Pulmonary artery endothelial cell (primary cell): ENCODE measurements at places on chromosomes 11 and 22. TPM values are rescaled to one million over a fixed set of nuclear protein-coding genes. Genes with fewer than 3 reads are reported as not detected.

Gene TIMP3
- total RNA-seq, result 0.07 and 0.85 TPM in 2 replicates

Gene MPPED1
- total RNA-seq, result not detected in 2 replicates

Gene OR8I2
- total RNA-seq, result not detected in 2 replicates

Gene MMP27
- not detected in 2 replicates for total RNA-seq

Gene UPK3A
- not detected in 2 replicates for total RNA-seq

Gene OR51E1
- not detected in 2 replicates for total RNA-seq

Gene KIF18A
- 8.3 and 16.3 TPM in 2 replicates for total RNA-seq

Gene OR51M1
- total RNA-seq, result not detected in 2 replicates

Gene MICAL2
- total RNA-seq, result 300 and 406 TPM in 2 replicates

Gene MS4A4E
- not detected in 2 replicates for total RNA-seq

GRCh38 chr11:132549561-132549960, 982.7 kb downstream of the OPCML start:
- DNase-seq, result no peak

DNA sequence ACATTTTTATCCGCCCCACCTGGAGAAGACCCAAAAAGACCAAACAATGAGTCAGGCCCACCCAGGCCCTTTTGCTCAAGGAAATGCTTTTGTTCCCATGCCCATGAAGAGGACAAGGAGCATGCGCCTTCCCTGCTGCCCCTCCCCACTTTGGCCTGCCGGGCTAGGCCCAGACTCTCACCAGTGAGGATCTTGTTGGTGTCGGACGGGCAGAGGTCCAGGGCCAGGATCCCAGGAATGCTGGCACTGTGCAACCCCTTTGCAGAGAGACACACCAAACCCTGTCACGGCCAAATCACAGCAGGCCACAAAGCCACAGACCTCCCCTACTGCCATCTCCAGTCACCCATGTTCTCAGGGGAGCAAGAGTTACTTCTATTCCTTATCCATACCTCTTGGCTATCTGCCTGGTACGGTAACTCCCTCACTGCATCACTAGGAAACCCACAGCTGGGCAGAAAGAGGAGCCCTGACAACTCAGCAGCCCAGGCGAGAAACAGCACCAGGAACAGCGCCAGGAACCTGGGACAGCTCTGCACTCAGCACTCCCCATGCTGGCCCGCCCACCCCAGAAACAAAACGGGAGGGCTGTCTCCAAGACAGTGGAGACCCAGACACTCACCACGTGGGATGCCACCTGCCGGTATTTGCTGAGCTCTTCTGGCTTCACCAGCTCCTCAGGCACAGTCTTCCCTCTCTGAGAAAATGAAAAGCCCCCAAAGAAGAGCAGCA, 5.5 kb downstream of the PRPF19 start:
- no peak for DNase-seq

DNA sequence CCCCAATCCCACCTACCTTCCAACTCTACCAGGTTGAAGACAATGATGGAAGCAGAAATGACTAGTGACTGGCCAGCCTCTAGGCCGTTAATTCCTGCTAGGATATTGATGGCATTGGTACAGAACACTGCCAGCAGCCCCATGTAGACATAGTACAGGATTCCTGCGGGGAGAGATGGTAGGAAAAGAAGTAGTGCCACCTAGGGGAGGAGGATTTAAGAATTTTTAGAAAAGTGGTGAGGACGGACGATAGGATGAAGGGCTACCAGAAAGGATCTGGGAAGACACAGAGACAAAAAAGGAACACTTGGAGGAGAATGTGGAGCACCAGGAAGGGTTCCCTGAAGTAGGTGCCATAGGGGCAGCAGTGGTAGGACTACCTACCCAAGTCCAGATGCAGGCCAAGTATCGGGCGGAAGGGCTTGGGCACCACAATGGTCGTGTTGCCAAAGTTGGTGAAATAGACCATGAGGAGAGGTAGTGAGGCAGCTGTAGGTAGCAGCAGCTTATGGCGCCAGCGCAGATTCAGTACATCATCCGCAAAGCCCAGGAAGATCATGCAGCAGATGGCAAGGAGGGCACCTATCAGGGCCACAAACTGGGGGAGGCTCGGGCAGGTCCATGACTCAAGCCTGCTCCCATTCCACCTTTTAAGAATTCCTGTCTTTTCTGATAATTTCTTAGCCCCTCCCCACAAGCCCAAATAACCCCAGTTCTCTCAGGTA, 1.2 kb downstream of the DPAGT1 start:
- no peak for DNase-seq

- DNase-seq, result no peak
Measured at GRCh38 chr11:15161790-15162189, 47.1 kb downstream of the INSC start.

GRCh38 chr11:33651555-33651954, 49.1 kb downstream of the C11orf91 start:
- no peak for DNase-seq

DNA sequence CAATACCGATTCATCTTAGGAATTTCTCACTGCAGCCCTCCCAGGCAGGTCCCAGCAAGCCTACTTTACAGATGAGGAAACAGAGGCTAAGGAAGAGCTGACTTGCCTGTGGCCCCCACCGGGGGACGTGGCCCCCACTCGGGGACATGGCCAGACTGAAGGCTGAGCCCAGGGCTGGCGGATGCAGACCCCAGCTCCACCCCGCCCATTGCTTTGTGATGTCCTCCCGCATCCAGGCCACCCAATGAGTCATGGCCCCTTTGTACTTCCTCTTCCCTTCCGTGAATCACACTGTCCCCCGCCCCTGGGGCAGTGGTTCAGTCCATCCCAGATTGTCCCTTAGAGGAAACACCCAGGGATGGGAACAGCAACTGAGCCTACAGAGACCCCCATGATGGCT, 116.0 kb upstream of the ANO1 start:
- DNase-seq, result no peak

GRCh38 chr11:86810288-86810687, 9.9 kb downstream of the PRSS23 start:
- DNase-seq, result no peak

DNA sequence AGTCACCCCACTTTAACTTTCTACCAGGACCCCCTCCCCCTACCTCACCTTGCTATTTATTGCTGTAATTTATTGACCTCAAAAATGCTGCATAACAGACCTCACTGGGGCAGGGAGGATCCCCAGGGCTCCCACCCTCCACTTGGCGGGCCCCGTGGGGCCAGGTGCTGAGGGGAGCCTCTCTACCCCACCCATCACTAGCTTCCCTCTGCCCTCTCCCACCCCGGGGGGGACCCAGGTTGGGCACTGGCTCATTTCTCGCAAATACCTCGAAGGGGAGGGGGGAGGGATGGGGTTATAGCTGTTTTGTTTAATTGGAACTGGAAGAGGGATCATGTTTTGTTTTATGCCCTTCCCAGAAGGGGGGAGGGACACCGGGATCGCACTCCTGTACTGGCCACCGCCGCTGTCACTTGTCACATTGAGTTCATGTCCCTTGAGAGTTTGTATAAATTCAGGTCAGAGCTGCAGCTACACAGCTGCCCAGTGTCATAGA, 16.3 kb upstream of the TMEM191C start:
- no peak for DNase-seq

- DNase-seq, result no peak
Measured at GRCh38 chr22:41570221-41570620, 9.4 kb downstream of the CSDC2 start.

GRCh38 chr11:87263979-87264378, 226.2 kb downstream of the TMEM135 start:
- DNase-seq, result no peak

- no peak for DNase-seq
Measured at GRCh38 chr11:21912285-21912684, 280.6 kb upstream of the ANO5 start.

DNA sequence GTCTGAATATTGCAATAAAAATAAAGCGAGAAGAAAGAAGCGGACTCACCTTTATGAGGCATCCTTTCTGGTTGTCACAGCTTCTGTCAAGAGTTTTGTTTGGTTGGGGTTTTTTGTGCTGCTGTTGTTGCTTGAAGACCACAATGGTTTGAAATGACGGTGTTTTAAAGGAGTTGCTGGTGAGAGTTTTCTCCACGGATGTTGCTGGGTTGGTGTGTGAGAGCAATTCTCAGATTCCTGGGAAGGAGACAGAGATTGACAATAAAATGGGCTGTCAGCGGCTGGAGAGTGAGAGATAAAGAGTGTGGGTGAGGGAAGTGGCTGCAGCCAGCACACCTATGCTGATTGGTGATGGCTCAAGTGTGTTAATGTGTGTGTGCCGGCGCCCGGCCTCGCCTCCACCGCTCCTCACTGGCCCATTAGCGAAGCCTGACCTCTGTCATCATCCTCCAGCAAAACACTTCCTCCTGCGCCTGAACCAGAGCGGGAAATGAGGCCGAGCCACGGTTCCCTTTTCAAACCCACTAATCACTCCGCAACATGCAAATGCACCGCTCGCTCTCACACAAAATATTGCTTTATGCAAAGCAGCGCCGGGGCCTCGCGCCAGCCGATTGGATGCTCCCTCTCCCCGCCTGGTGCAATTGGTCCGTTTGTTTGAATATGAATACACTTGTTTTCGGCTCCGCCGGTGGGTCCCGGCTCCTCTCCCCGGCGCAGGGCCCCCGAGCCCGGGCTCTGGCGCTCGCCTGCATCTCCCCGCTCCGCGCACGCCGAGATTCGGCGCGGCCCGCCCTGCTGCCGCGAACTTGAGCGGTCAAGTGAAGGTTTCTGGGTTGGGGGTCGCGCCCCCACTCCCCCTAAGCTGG, at the start of gene PAX6:
TSS of gene PAX6 (minus strand) at position 544 of the 869 bp plus-strand sequence. CDS start 4,911 bp downstream, outside the sequence.
- peak; percentile 10 for DNase-seq

- no peak for DNase-seq
Measured at GRCh38 chr11:3914805-3915204, 59.3 kb downstream of the STIM1 start.

DNA sequence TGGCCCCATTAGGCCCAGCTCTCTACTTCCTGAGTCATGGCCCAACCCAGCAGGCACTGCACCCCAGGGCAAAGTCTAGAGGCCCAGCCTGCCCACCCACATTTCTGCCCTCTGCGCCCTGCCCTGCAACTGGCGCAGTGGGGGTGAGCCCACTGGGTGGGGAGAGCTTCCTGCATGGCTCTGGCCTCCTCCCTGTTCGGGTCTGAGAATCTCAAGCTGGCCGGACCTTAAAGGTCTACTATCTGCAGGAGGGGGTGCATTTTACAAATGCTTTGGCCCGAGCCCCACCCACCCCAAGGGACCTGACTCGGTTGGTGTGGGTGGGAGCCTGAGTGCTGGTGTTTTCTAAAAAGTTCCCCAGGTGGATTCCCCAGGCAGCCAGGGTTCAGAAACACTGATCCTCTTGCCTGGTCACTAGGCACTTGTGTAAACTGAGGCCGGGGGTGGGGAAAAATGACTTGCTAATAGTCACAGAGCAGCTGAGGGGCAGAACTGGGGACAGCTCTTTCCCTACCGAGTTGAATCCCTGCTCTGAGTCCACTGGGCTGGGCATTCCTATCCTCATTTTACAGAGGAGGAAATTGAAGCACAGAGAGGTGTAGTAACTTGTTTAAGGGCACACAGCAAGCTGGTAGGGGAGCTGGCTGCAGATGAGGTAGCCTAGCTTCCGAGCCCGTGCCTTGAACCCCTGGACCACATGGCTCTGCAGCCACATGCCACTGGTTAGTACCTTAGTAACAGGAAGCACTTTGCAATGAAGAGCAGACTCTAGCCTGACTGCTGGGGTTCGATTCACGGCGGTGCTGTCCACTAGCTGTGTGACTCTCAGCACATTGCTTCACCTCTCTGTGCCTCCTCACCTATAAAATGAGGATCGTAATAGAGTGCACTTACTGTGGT, 36.3 kb downstream of the CD82 start:
- DNase-seq, result no peak

- no peak for DNase-seq
Measured at GRCh38 chr11:2462986-2463765, 18.4 kb downstream of the KCNQ1 start.

GRCh38 chr22:46008836-46009596, 32.1 kb upstream of the WNT7B start:
- no peak for DNase-seq

GRCh38 chr11:124746621-124747243, 5.3 kb downstream of the VSIG2 start:
- DNase-seq, result no peak

DNA sequence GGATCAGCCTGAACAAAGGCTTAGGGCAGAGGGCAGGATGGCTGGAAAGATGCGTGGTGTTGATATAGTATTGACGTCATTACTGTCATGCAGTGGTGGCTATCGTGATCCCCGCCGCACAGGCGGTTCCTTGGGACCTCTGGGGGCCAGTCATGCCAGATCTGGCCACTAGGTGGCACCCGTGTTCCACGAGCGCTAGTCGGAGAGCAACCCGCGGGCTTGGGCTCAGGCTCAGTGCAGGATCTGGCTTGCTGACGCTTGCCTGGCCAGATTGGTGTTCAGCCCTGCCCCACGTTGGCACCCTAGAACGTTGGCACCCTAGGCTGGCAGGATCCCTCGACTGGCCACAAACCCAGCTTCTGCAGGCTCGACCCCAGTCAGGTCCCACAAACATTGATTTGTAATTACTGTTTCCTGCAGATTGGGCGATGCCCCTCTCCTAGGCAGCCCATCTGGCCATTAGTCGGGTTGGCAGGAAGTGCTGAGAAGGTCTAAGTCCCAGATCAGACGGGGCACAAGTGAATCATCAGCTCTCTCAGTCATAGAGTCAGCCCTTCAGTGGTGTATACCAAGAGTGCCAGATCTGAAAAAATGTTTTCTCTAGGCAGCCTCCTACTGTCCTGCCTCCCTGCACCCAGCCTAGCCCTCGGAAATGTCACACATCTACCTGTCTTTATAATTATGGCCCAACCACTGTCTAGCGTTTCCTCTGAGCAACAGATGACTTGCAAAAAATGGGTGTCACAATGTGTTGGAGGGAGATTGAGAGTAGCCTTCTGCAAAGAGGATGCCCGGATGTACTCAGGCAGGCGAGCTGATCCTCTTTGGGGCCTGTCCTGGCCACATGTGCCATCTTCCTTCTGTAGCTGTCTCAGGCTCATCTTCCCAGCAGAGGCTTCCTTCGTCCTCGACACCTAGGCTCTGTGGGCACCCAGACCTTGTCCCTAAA, 315.3 kb downstream of the TMEM135 start:
- peak; percentile 63 for DNase-seq

GRCh38 chr11:94780432-94780831, 12.3 kb downstream of the AMOTL1 start:
- DNase-seq, result no peak

- DNase-seq, result no peak
Measured at GRCh38 chr22:44761025-44761424, 8.7 kb downstream of the ARHGAP8 start.

DNA sequence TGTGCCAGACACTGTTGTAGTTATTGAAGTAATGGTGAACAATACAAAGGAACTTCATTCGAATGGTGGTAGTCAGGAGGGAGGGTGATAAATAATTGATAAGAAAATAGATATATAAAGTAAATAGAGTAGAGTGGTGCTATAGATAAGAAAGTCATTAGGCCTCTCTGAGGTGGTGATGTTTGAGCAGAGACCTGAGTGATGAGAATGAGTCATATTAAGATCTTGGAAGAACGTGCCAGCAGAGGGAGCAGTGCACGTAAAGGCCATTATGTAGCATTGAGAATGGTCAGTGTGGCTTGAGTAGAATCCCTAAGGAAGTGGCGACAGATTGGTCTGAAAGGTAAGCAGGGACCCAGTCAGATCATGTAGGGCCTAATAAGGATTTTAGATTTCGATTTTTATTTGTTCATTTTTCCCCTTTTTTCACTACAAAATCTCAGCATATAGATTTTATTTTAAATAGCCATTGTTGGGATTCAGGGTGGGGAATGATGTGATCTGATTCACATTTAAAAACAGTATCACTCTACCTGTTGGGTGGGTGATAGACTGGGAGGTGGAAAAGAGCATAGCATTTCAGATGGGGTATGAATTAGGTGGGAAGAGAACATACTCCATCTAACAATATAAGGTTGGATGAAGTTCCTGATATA, 44.7 kb downstream of the CCDC90B start:
- peak; percentile 24 for DNase-seq
